ENCODE measurements at places on chromosomes 1 and 21. TPM values are rescaled to one million over a fixed set of nuclear protein-coding genes. Genes with fewer than 3 reads are reported as not detected.

DNA sequence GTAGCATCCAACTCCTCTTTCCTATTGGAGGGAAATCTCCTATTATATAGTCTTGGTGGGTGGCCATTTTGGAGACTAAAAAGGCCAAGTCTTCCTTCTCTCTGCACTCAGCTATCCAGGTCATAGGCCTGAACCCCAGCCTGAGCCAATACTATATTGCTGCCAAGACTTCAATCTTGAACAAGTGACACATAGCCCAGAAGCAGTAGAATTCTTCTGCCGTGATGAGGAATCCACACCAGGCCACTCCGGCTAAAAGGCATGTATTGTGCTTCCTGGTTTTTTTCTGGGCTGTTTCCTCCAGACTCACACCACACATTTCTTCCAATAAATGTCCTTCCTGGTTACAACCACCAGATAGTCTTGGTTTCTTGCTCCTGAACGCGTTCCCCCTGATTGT lies 43.0 kb downstream of the ATF3 start:
- DNase-seq: peak; percentile 45

ADGRL2 gene
- total RNA-seq: 103 TPM

DNA sequence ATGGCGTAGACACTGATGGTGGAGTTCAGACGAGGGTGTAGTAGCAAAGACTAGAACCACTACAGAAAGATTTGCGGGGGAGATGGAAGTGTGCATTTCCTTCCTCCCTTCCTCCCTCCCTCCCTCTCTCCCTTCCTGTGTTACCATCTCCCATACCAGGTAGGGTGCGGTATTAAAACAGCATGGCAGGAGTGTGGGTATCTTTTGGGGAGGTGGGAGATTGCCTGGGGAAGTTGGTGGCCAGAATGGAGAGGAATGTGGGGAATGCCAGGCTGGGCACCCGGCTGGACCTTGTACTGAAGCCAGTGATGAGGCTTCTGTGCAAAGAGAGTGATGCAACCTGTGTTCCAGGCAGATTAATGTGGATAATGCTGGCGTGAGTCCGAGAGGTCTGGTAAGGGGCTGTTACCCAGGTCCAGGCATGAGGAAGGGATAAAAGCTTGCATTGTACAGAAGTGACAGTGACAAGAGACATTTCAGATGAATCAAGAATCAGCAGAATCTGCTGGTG lies 30.3 kb upstream of the PPP2R5A start:
- no peak for DNase-seq

GRCh38 chr1:183239793-183240525 lies 53.9 kb downstream of the LAMC2 start:
- DNase-seq: no peak

MTR gene
- 35.8 TPM for total RNA-seq

CHD5 gene
- total RNA-seq: 0.14 TPM

DNA sequence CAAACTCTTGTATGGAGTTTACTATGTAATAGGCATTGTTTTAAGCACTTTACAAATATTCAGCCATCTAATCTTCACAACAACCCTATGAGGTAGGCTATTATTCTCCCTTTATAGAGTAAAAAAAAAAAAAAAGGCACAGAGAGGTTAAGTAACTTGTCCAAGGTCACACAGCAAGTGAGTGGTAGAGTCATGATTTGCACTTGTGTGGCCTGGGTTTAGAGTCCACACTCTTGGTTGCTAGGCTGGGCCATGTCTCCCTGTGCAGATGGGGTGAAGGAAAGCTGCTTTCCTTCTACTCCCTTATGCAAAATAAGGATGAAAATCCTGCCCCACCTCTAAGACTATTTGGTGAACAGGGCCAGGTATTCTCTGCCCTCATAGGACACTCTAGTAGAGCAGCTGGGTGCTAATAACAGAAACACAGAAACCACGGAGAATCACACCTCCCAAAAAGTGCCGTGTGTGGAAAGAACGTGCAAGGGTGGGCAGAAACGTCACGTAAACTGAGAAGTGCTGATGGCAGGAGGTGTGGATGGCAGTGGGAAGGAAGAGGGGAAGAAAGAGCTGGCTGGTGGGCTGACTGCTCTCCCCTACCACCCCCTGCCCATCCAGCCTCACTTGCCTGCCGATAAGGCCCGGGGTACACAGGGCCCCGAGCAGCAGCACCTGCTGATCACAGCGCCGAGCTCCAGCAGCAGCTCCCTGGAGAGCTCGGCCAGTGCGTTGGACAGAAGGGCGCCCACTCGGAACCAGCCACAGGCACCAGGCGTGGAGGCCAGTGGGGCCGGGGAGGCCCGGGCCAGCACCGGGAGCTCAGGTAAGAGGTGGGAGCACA lies 28.3 kb upstream of the VPS13D start:
- DNase-seq: no peak

- peak; percentile 72 for DNase-seq
Observed at GRCh38 chr1:98316286-98316905, 345.1 kb upstream of the SNX7 start.

DNA sequence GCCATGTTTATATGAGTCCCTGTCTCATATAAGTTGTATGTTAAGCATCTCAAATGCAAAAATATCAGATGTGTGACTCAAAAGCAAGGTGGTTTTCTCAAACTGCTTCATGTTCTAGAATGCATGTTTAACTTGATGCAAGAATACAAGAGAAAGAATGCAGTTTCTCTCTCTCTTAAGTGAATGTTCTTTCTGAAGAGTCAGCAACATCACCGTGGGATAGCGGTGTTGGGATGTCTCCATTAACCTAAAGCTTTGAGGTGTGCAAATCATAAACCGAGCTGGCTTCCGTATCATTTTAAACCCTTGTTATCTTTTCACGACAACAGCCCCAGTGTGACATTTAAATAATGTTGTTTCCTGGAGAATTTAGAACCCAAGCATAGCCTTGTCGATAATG lies 48.4 kb upstream of the TARBP1 start:
- DNase-seq: no peak

- no peak for DNase-seq
Observed at GRCh38 chr1:202122639-202123335, at the start of gene GPR37L1. GPR37L1 (plus strand) TSS chr1:202122917; CDS start chr1:202122964, 47 bp downstream.

GRCh38 chr21:34930971-34931370 lies 118.1 kb downstream of the RUNX1 start:
- DNase-seq: peak; percentile 80

DNA sequence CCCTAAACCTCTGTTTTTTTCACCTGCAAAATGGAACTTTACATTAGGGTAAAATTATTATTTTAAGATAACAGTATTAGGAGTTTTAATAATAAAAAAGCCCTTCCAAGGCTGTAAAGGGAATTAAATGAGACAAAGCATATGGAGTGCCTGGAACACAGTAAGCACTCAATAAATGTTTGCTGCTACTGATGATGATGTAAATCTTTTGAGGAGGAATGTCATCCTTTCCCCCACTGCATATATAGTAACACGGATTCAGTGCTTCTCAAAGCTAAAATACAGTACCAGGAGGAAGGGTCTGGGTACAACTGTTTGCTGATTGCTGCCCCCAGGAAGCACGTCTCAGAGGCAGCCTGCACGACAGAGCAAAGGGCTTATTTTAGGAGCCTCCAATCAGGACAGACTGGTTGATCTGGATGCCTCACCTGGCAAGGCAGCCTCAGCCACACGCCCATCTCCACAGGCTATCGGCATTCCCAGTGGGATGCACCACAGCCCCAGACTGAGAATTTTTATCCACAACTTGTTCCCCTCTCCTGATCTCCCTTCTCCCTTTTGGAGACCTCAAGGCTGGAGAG lies 64.4 kb downstream of the GADD45A start:
- DNase-seq: no peak

GRCh38 chr1:26075421-26076144 lies 8.2 kb upstream of the TRIM63 start:
- no peak for DNase-seq

- DNase-seq: no peak
Observed at GRCh38 chr1:186091222-186091720, 283.8 kb downstream of the TPR start.

AGMAT gene
- 0.53 TPM for total RNA-seq

DSTYK gene
- 15.2 TPM for total RNA-seq

DNA sequence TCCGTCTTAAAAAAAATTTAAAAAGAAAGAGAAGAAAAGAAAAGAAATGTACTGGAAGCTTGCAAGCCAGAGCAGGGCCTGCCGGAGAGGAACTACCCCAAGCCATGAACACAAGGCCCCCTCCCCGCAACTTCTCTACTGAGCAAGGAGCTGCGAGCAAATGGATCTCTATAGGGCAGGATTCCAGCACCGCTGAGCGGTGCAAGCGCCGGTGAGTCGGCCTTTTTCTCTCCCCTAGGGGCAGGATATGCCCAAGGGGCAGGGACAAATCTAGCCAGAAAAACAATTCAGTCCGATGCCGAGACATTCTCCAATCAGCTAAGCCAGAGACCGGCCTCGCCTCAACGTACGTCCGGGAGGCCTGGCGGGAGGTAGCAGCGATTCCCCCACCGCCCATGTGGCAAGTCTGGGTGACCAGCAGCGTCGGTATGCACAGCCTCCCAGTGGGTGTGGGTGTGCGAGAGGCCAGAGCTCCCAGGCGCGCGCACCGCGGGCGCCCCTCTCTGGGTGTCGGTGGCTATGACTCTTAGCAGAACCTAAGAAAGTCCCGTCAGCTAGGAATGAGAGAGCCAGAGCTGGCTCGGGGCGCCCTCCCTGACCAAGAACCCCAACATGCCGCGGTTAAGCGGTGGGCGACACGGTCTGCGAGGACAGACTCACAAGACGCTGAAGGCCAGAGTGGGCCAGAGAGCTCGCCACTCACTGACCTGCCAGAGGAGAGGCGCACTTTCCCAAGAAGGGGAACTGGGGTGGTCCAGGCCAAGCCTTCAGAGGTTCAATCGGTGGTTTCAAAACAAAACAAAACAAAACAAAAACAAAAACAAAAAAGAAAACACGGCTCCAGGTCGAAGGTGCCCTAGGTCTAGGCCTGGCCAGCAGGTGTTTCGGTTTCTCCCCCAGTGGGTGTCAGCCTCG lies 1.9 kb downstream of the CSMD2 start:
- DNase-seq: peak; percentile 95

- DNase-seq: peak; percentile 63
Observed at GRCh38 chr1:151728151-151729054, 7.1 kb downstream of the RIIAD1 start.

DNA sequence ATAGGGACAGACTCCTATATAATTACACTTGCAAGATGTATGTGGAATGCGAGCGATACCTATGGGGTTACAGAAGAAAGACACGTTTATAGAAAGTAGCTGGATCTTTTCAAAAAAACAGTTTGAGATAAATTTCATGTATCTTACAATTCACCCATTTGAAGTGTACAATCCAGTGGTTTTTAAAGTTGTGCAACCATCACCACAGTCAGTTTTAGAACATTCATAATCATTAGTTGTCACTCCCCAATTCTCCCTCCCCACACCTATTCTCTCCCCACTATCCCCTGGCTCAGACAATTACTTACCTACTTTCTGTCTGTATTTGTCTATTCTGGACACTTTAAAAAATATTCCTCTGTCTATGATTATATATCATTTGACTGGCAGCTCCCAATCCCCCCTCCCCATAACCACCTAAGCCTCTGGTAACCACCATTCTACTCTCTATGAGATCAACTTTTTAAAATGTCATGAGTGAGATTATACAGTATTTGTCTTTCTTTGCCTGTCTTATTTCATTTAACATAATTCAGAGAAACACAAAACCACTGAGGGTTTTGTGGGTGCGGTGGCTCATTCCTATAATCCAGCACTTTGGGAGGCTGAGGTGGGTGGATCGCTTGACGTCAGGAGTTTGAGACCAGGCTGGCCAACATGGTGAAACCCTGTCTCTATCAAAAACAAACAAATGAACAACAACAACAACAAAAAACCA lies 39.1 kb downstream of the MRPS6 start:
- peak; percentile 55 for DNase-seq

OR2C3 gene
- not detected for total RNA-seq

CLIC6 gene
- 0.30 TPM for total RNA-seq

DNA sequence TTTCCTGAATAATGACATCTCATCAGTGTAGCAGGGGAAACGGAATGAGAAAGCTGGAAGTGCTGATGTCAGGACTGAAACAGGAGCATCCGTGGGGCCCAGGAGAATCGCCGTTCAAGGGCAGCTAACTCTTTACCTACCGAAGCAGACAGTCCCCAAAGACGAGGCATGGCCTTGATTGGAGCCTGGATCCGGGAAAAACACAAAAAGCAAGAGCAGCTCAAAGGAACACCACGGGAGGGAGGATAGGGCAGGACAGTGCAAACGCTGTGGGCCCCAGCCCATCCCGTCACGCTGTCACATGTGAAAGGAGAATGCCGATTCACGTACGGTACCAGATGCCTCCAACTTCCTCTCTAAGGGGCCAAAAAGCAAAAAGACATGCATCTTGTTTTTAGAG lies 34.9 kb downstream of the WNT9A start:
- DNase-seq: no peak

DNA sequence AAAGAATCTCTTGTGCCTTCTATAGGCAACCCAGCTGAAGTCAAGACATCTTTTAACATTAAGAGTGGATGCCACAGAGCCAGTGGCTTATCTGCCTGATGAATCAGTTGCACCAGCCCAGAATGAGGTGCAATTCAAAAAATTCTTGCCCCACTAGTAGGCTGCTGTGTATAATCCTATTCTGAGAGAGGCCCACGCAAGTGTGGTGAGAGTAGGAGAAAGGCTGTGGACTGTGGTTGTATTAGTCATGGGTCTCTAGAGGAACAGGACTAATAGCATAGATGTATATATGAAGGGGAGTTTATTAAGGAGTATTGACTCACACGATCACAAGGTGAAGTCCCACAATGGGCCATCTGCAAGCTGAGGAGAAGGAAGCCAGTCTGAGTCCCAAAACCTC lies 216.4 kb downstream of the LTN1 start:
- peak; percentile 81 for DNase-seq

DNA sequence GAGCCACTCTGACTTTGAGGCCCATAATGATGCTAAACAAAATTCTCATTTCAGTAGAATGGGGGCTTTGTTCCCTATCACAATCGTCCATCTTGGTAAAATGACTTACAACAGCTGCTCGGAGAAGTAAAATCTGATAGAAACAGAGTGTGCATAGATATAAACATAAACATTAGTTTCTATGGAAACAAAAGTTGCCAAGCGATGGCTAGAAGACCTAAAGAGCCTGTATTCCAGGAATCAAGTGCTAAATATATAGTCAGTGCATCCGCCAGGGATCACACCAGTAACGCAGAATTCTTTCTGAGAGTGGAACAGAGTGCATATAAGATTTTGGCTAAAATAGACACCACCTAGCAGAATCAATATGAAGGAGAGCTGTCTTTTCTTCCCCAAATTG lies 91.2 kb upstream of the KAZN start:
- no peak for DNase-seq

DNASE2B gene
- not detected for total RNA-seq

- DNase-seq: no peak
Observed at GRCh38 chr1:203217668-203218067, 11.8 kb downstream of the CHIT1 start.

IL22RA1 gene
- total RNA-seq: not detected

S100A5 gene
- total RNA-seq: not detected

- no peak for DNase-seq
Observed at GRCh38 chr1:965526-966134, 652 bp upstream of the PLEKHN1 start.

ITSN1 gene
- total RNA-seq: 61.6 TPM

C8B gene
- not detected for total RNA-seq

HES5 gene
- total RNA-seq: 0.22 TPM

NOS1AP gene
- total RNA-seq: 0.94 TPM
